ENCODE measurements at places on chromosomes 5 and 9.

DNA sequence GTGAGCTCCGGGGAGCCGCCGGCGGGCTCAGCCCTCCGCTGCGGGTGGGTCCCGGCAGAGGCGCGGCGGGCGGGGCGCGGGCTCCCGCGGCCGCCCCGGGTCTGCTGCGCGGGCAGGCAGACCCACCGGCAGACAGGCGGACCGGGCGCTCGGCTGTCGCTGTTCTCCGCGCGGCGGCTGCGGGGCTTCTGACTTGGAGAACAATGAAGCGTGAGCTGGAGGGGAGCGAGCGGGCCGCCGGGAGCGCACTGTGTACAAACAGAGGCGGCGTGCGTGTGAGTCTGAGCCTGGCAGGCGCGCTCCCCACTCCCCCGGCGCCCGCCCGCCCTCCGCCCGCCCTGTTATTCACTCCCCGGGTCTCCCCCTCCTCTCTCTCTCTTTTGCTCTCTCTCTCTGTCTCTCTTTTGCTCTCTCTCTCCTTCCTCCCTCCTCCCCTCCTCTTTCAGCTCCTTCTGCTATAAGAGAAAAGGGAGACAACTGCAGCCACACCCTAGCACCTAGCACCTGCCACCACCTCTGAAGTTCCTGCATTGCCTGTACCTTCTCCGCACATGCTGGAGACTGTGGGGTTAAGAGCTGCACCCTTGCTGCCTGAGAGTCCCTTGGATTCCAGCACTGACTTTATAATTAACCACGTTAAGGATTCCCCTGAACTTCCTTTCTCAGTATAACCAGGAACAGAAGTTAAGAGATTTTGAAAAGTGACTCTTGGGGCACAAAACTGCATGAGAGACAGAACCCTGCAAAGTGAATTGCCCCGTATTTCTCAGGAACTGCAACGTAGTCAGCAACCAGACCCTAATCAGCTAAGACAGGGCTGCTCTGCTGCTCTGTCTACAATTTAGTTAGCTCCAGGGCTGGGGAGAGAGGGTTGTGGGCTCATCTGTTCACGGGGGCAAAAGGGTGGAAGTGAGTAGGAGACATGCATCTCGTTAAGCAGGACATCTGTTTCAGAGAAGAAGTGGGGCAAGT is at the start of gene EDIL3:
EDIL3 (minus strand) TSS at position 277 of the 972 bp plus-strand sequence. CDS start 506 bp downstream, outside the sequence.
- H3K27me3 ChIP-seq, result peaks cover 8% of the 10 kb centered on the region
- H3K4me3 ChIP-seq, result peak within 1 kb of the TSS; percentile 98
- peak; percentile 76 for DNase-seq
- H3K4me1 ChIP-seq, result no peaks in the 10 kb centered on the region

GRCh38 chr5:140966293-140967225 is at the start of gene PCDHAC2:
TSS of gene PCDHAC2 (plus strand) at chr5:140966476. CDS start at chr5:140966767, 291 bp downstream.
- H3K27me3 ChIP-seq, result peaks cover 40% of the 10 kb centered on the region
- no peaks in the 10 kb centered on the region for H3K36me3 ChIP-seq
- peaks cover 13% of the 10 kb centered on the region for H3K4me1 ChIP-seq
- H3K4me3 ChIP-seq, result peak within 1 kb of the TSS; percentile 72
- peak within 1 kb of the TSS; percentile 25 for H3K27ac ChIP-seq

- H3K36me3 ChIP-seq, result peaks cover 5% of the 10 kb centered on the region
- no peak overlapping the region for H3K4me3 ChIP-seq
- DNase-seq, result no peak
- no peaks in the 10 kb centered on the region for H3K27me3 ChIP-seq
- peaks cover 19% of the 10 kb centered on the region for H3K4me1 ChIP-seq
- H3K27ac ChIP-seq, result no peak overlapping the region
Observed at GRCh38 chr9:95502248-95502647, 14.5 kb downstream of the PTCH1 start.

DNA sequence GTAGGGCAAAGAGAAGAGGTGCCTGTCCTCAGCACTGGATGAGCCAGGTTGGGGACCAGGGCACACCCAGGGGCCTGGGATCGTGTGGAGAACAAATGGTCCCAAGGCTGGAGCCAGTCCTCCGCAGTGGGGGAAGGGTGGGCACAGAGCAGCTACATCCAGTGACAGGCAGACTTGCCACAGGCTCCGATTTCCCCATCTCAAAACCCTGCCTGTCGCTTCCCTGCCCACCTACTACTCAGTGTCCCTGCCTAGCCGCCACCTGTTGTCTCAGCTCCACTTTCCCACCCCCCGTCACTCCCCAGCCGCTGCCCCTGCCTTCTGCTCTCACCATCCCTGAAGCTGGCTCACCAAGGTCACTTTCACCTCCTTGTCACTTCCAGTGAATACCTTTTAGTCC is 13.9 kb upstream of the ENHO start:
- no peak for DNase-seq
- peaks cover 39% of the 10 kb centered on the region for H3K27me3 ChIP-seq
- H3K36me3 ChIP-seq, result no peaks in the 10 kb centered on the region
- no peaks in the 10 kb centered on the region for H3K4me1 ChIP-seq
- no peak overlapping the region for H3K4me3 ChIP-seq

DNA sequence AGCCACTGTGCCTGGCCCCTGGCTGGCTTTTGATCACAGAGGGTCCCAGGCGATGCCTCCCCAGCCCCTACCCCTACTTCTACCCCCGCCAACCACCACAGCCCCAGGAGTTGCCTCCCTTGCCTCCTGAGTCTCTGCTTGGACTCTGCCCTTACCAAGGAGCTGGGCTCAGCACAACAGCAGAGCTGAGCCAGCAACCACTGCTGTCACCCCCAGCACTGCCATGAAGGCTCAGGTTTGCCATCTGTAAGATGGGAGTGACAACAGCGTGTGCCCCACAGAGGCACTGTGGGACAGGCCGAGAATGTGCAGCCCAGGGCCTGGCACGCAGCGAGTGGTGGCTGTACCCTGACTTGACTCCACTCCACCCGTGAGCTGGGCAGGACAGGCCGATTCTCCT is 63.1 kb upstream of the ASS1 start:
- H3K27ac ChIP-seq, result no peak overlapping the region
- no peak overlapping the region for H3K4me3 ChIP-seq
- no peaks in the 10 kb centered on the region for H3K36me3 ChIP-seq
- H3K27me3 ChIP-seq, result peaks cover 29% of the 10 kb centered on the region
- DNase-seq, result no peak
- H3K4me1 ChIP-seq, result peaks cover 3% of the 10 kb centered on the region

DNA sequence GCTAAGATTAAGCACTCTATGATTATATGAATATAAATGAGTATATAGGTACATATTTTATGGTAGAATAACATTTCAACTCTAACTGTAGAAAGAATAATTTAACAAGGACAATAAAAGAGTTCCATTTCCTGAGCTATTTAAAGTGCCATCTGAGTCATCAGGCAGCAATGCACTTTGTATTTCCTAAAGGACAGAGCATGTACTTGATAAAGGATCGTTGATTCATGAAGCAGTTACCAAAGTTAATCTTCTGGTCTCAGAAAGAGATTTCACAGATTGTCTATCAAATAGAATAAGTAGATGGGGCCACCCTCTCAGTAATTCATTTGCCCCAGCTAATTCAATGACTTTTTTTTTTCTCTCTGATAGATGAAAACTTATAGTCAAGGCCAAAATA is 747.8 kb downstream of the CDH18 start:
- H3K27ac ChIP-seq, result no peak overlapping the region
- DNase-seq, result peak; percentile 63
- no peaks in the 10 kb centered on the region for H3K36me3 ChIP-seq

GRCh38 chr5:151598549-151598948 is 7.4 kb upstream of the FAT2 start:
- H3K4me3 ChIP-seq, result no peak overlapping the region
- H3K27me3 ChIP-seq, result no peaks in the 10 kb centered on the region

GRCh38 chr5:1011741-1012312 is 3.2 kb downstream of the NKD2 start:
- no peak for DNase-seq
- no peak overlapping the region for H3K4me3 ChIP-seq
- no peaks in the 10 kb centered on the region for H3K36me3 ChIP-seq
- no peak overlapping the region for H3K27ac ChIP-seq
- H3K27me3 ChIP-seq, result peaks cover 89% of the 10 kb centered on the region

- H3K4me3 ChIP-seq, result no peak overlapping the region
- no peak for DNase-seq
- no peaks in the 10 kb centered on the region for H3K36me3 ChIP-seq
Observed at GRCh38 chr9:98612061-98612752, 96.5 kb downstream of the GABBR2 start.

DNA sequence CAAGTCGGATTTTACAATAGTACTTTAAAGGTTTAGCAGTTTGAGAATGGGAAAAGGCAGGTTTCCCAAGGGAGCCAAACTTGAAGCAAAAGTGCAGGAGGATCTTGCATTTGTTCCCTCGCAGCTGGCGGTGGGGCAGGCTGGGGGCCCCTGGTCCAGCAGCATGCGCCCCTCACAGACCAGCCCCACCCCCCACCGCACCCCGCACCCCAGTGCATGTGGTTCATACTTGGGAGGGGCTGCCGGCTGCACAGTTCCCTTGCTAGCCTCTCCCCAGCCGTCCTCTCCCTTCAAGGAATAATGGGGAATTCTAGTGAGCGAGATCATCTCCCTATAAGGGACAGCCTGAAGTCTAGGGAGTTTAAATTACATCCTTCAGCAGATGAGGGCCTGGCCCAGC is 273.1 kb upstream of the IRX2 start:
- no peaks in the 10 kb centered on the region for H3K36me3 ChIP-seq
- no peaks in the 10 kb centered on the region for H3K27me3 ChIP-seq
- H3K27ac ChIP-seq, result no peak overlapping the region
- H3K4me1 ChIP-seq, result no peaks in the 10 kb centered on the region
- no peak for DNase-seq
- H3K4me3 ChIP-seq, result no peak overlapping the region

DNA sequence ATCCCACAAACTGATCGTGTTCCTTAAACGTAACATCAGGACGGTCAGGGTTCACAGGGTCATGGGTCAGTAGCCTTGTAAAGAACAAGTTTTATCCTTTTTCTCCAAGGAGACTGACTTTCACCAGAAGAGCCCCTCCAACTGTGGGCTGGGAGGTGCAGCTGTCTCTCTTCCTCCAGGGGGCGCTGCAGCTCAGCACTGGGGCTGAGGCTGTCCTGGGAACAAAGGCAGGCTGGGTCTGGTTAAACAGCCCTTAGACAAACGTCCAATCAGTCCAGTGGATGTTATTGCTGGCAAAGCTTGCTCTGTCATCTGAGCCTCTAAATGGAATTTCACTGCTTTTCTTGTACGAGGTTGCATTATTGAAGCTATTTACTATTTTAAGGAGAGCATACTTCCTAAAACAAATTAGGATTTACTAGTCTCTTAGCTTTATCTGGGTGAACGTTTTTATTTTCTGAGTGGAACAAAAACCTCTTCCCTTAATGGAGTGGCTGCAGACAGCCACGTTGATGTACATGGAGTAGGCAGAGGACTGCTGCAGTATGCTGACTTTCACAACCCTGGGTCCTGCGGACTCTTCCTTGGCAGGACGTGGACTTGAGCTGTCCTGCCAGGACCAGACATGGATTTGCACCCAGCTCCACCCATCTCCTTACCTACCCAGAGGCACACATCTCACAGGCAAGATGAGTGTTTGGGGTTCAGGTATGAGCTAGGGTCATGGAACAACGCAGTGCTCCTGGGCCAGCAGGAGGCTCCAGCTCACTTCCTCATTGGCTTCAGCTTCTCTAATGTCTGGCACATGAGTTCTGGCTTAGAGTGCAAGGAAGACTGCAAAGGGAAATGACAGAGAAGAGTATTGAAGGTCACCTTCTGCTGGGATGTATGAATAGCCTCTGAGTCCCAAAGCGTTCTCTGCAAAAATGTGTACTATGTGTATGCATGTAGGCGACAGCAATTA is 7.8 kb downstream of the EXOSC2 start:
- DNase-seq, result peak; percentile 78
- no peak overlapping the region for H3K27ac ChIP-seq
- no peaks in the 10 kb centered on the region for H3K27me3 ChIP-seq
- peaks cover 41% of the 10 kb centered on the region for H3K36me3 ChIP-seq
- peaks cover 8% of the 10 kb centered on the region for H3K4me1 ChIP-seq

DNA sequence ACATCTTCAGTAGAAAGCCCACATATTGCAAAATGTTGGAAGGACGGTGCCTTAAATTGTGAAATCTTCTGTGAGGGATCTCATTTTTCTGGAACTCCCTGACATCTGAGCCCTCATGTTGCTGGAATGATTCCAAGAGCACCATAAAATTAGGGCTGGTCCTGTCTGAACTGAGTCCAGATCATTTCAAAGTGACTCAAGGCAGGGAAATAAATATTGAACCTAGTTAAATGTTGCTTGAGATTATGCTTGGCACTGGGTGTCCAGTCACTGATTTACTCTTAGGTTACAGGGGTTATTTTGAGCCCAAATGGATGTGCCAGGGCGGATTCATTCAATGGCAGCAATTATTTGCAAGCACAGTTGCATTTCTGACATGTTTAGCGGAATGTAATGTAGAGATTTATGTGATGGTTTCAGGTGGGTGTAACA is 437.0 kb downstream of the PIK3R1 start:
- no peak overlapping the region for H3K4me3 ChIP-seq
- no peaks in the 10 kb centered on the region for H3K27me3 ChIP-seq
- H3K4me1 ChIP-seq, result peaks cover 3% of the 10 kb centered on the region
- no peaks in the 10 kb centered on the region for H3K36me3 ChIP-seq

- H3K4me1 ChIP-seq, result no peaks in the 10 kb centered on the region
- no peaks in the 10 kb centered on the region for H3K27me3 ChIP-seq
- no peak for DNase-seq
- no peak overlapping the region for H3K4me3 ChIP-seq
- H3K36me3 ChIP-seq, result no peaks in the 10 kb centered on the region
Observed at GRCh38 chr5:161314033-161314432, 232.5 kb downstream of the GABRB2 start.

All from mesenchymal stem cell (in vitro differentiated cells and primary cell).